Epithelial cell of proximal tubule (primary cell): ENCODE measurements at places on chromosomes 16 and 17.

DNA sequence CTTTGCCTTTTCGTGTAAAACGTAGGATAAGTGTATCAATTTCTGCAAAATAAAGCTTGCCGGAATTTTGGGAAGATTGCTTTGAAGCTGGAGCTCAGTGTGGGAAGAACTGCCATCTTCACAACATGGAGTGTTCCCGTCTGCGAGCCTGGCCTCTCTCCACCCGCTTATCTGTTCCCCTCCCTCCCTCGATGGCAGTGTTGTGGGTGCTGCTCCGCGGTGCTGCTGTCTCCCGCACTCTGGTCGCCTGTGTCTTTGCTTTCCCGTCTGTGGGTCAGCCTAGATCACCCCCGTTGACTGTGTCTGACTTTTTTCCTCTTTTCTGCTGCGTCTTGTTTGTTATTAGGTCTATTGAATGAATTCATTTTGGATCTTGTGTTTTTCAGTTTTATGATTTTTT is 17.0 kb downstream of the ACSF3 start:
- no peak for DNase-seq

DNA sequence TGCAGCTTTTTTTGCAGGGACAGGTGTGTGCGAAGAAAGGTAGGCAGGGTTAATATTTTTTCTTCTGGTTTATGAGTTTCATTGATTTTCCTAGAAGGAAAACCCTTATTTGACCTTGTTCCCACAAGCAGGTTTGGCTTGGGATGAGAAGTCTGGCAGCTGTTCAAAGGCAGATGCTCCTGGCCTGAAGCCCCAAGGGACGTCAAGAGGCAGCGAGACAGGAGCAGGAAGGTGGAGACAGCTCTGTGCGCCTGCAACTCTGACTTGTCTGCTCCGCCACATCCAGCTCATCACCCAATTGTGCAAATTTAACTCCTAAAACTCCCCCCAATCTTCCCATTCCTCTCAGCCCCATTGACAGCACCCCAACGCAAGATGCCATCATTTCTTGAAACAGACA is 136.8 kb upstream of the XYLT1 start:
- no peak for DNase-seq

GRCh38 chr17:76635659-76636360 is 7.7 kb downstream of the ST6GALNAC1 start:
- no peak for DNase-seq

DNA sequence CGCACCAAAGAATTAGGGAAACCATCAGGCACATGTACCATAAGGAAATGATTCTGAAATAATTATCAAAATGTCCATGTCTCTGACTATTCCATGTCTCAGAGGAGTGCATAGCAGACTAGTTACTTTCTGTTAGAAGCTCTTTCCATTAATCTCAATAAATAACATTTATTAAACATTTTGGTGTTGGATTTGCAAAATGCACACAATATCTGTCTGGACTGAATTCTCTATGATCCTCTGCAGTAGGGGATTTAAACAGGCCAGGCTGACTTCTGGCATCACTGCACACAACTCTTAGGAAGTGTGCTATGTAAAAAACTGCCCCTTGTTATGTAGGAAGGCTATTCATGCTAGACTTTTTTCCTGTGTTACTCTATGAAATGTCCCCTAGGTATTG is 283.3 kb upstream of the CDH5 start:
- DNase-seq = no peak

DNA sequence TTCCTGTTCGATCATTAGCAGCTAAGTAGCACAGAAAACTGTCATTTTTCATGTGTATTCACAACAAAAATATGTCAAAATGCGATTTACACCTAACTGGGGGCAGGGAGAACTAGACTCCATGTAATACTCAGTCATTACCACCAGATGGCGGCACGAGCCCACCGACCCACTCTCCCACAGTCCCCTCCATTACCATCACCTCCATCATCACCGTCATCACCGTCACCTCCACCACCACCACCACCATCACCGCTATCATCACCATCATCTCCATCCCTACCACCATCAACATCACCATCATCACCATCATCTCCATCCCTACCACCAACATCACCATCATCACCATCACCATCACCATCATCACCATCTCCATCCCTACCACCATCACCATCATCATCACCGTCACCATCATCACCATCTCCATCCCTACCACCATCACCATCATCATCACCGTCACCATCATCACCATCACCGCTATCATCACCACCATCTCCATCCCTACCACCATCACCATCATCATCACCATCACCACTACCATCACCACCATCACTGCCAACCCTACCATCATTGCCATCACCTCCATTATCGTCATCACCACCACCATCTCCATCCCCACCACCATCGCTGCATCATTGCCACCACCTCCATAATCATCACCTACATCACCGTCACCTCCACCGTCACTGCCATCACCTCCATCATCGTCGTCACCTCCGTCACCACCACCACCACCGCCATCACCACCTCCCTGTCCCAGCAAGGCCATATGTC is 14.4 kb downstream of the NDUFAF8 start:
- no peak for DNase-seq

- DNase-seq = no peak
These were observed 26.4 kb downstream of the NMT1 start for GRCh38 chr17:45087504-45087975.

DNA sequence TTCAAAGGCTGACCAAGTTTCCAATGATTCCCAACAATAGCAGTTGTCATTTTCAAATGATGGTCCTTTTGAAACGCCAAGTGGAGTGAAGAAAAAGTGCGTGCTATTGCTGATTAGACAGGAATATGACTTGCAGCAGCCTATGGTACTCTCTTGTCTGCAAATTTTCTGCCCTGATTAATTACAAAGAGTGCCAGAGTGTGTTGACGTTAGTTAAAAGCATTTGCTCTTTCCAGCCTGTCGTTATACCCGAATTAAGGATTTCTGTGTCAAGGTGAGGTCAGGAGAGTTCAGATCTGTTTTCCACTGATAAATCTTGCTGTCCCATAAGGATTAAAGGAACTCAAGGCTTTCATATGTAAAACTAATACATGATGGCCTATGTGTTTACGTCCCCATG is 75.0 kb upstream of the ADAMTS18 start:
- no peak for DNase-seq

GRCh38 chr16:9061358-9061813 is 30.1 kb upstream of the HAPSTR1 start:
- DNase-seq = no peak

DNA sequence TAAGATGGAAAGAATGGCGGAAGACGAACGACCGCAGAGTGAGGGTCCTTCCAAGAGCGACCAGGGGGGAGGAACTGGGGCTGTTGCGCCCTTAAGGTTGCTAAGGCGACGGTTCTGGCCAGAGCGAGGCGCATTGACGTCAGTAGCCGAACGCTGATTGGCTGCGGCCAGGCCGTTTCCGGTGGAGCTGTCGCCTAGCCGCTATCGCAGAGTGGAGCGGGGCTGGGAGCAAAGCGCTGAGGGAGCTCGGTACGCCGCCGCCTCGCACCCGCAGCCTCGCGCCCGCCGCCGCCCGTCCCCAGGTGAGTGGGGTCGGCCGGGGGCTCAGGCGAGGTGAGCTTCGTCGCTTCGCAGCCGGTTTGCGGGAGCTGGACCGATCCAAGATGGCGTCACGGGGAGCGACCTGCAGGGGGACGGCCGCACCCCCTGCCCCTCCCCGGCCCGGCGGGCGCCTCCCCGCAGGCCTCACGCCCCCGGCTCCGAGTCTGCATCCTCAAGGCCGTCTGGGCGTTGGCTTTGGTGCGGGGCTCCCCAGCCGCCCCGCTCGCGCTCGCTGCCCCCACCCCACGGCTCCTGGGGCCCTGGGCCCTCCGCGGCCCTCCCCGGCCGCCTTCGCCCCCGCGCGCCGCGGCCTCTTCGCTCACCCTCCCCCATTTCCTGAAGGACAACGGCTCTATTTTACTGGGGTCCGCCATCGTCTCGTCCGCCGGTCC is at the start of gene PRKAR1A:
Gene PRKAR1A, plus strand, starts transcription at position 184 of the 713 bp plus-strand sequence. CDS start 2,970 bp downstream, outside the sequence.
- DNase-seq = peak; percentile 48

GRCh38 chr17:80443916-80444643 is 29.1 kb downstream of the ENDOV start:
- no peak for DNase-seq

DNA sequence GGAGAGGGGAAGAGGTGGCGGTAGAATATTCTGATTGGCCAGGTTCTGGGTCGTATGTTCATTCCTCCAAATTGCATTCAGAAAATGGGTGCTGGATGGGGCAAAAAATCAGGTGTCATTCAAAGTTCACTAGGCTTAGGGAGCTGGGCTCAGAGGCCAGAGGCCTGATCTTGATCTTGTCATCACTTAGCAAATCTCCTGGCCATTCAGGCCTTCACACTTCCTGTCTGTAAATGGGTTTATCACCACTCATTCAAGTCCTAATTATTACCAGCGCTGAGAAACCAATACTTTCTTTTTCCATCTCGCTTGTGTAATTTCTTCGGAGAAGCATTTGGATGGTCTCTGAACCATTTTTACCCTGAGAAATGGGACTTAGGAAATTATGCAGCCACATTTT is 50.8 kb downstream of the BMERB1 start:
- no peak for DNase-seq

GRCh38 chr16:35131429-35131828 is 1672.0 kb downstream of the TP53TG3F start:
- no peak for DNase-seq

- DNase-seq = no peak
These were observed 51.3 kb downstream of the SCNN1B start for GRCh38 chr16:23353440-23353839.

DNA sequence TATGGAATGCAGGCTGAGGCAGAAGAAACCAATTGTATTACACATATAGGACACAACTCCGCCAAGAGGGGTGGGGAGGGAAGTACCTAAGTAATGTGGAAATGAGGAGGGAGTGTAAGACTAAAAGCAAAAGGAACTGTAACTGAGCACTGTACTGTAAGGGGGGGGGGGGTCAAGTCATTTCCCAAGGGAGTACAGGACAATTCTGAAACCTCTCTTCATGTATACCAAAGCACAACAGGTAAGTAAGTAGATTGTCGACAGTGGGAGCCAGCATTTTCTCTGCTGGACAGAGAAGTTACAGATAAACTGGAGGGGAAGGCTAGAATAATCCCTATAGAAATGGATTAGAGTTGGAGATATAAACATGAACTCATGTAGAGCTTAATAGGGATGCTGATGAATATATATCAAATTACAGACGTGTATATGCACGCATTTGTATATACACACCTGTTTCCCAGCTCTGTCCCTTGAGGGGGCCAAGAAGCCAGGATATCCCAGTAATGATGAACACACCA is 6.4 kb downstream of the USP22 start:
- DNase-seq = no peak

DNA sequence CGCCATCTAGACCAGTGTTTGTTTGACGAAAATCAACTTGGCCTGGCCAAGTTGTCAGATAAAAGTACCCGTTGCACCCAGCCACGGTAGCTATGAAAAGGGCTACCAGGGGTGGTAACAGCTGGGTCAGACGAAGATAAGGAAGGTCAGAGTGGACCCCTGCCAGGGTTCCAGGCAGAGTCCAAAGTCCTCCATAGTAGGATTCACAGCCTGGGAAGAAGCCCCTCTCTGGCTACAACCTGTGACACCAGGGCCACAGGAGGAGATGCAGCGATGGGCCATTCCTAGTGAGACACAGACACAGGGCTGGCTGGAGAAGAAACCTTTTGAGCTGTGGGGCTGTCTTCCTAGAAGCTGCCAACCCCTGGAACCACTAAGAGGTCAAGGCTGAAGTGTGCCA is 39.3 kb downstream of the MEAK7 start:
- no peak for DNase-seq

- DNase-seq = no peak
These were observed 63.7 kb upstream of the LYRM9 start for GRCh38 chr17:27956601-27957445.

GRCh38 chr17:8105957-8106398 is 12.3 kb downstream of the ALOXE3 start:
- no peak for DNase-seq

DNA sequence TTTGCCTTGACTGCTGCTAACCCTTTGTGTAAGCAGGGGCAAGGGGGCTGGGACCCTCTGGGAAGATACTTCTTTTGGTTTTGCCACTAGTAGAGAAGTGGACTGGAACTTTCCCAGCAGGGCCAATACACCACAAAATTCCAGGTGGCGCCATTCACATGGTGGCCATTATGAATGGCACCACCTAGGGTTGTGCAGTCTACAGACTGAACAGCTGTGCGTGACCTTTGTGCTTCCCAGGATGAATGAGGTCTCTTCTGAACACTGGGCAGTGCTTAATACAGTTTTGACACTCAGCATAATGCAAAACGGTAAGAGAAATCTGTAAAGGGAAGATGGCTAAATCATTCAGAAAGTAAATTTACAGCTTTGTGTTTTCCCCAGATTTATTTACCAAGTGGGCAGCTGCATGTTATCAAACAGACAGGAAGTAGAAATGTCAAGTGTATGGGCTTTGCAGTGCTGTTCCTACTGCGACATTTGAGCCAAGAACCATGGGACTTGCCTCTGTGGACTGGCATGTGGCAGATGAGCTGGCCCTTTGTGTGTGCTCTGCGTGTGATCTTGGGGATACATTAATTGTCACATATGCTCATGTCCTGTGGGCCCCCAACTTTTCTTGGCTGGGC is 9.2 kb downstream of the SYT17 start:
- no peak for DNase-seq

DNA sequence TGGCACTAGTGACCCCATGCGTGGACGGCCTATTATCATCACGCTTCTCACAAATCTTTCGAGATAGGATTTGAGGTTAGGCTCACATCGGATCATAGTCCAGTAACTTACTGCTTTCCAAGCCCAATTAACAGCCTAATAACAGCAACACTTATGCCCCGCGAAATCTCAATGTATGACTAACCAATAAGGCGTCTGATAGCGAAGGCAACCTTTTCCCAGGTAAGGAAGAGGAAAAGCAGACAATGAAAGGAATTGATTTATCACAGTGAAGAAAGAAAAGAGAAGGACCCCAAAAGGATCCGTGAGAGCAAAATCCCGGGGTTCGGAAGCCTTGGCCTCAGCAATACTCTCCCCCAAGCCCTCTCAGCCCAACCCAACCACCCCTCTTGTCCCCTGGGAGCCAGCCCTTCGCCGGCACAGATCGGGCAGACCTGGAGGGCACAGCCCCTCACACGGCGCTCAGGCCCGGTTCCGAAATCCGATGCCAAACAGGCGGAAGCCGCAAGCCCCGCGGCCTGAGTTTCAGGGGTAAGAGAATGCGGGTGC is 534 bp downstream of the GPATCH8 start:
- no peak for DNase-seq

GRCh38 chr16:88479793-88480760 is 27.0 kb downstream of the ZFPM1 start:
- DNase-seq = no peak

DNA sequence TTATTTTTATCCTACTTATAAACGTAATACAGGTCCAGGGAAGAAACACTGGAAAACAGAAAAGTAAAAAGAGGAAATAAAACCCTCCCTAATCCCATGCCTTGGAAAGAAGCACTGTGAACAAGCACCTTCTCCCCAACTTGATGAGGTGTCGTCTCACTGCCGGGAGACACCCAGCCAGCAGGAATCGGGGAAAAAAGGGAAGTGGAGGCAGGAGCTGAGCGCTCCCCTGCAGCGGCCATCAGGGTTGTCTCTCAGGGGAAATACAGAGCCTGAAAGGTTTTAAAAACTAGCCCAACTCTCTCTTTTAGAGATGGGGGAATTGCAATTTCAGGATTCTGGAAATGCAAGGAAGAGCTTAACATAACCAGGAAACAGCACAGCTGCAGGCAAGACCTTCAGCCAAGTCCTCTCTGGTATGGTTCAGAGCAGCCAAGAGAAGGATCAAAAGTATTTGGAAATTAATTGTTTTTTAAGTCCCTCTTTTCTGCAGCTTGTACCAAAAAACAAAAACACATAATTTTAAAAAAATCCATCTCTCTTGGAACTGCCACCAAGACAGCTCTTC is 96.3 kb upstream of the RCVRN start:
- no peak for DNase-seq

GRCh38 chr17:29608986-29609385 is 13.7 kb downstream of the CORO6 start:
- DNase-seq = no peak
